ENCODE measurements at places on chromosomes 4 and X.

DNA sequence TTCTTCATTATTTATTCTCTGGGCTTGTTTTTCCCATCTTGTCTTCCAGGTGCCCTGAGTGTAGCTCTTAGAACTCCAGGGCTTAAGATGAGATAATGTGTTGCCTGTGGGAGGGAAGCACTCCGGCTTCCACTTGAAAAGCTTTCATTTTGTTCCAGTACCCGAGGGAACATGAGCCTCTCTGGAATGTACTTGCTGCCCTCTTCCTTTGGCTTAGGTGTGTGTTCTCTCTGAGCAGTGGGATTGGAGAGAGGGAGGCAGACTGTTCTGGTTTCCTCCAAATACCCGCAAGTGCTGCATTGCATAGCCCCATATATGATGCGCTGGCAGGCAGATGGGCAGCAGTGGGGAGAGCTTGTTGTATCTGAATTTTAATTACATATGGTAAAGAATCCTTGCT lies 861 bp upstream of the DTHD1 start:
- H3K36me3 ChIP-seq = peaks cover 3% of the 10 kb centered on the region
- no peak for DNase-seq

GRCh38 chrX:15165832-15166231 lies 104.1 kb downstream of the ASB9 start:
- peaks cover 8% of the 10 kb centered on the region for H3K4me1 ChIP-seq
- no peaks in the 10 kb centered on the region for H3K36me3 ChIP-seq
- no peaks in the 10 kb centered on the region for H3K27me3 ChIP-seq
- DNase-seq = no peak

DNA sequence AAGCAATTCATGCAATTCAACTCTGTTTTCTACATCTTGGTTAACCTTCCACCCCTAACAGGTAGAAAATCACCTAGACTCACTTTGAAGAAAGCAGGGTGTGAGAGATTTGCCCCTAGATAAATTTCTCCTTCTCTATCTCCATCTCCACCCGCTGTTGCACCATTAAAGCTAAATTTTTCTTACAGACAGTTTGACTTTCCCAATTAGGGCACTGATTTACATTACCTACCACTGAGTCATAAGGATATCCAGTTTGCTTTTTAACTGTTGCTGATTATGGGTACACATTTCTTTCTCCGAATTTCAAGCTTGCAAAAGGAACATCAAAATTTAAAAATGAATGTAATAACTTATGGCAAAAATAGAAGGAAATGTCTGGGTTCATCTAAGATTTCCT lies 13.0 kb downstream of the SLC7A11 start:
- no peak overlapping the region for H3K4me3 ChIP-seq
- no peak for DNase-seq
- no peaks in the 10 kb centered on the region for H3K27me3 ChIP-seq
- H3K4me1 ChIP-seq = no peaks in the 10 kb centered on the region

DNA sequence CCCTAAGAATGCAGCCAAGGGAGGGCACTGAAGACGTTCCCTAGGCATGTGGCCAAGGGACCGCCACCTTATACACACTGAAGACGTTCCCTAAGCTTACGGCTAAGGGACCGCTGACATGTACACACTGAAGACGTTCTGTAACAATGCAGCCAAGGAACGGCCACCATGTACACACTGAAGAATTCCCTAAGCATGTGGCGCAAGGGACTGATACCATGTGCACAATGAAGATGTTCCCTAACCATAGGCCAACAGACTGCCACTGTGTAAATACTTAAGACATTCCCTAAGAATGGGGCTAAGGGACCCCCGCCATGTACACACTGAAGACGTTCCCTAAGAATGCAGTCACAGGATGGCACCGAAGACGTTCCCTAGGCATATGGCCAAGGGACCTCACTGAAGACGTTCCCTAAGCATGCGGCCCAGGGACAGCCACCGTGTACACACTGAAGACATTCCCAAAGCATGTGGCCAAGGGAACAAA lies 36.1 kb downstream of the DHRSX start:
- no peak for DNase-seq
- H3K4me3 ChIP-seq = no peak overlapping the region
- H3K4me1 ChIP-seq = peaks cover 20% of the 10 kb centered on the region
- H3K27ac ChIP-seq = no peak overlapping the region
- peaks cover 3% of the 10 kb centered on the region for H3K36me3 ChIP-seq

Measured in T-helper 17 cell (primary cell).